ENCODE measurements at places on chromosomes 12 and 14. TPM values are rescaled to one million over a fixed set of nuclear protein-coding genes. Genes with fewer than 3 reads are reported as not detected.

SERPINA1 gene
- 2.0 TPM for polyA plus RNA-seq

KLRC3 gene
- not detected for polyA plus RNA-seq

CD69 gene
- polyA plus RNA-seq = 0.68 TPM

ARHGAP9 gene
- polyA plus RNA-seq = 3.0 TPM
